Activated T-cell treated with anti-CD3 and anti-CD28 coated beads for 4 hours (primary cell): ENCODE measurements at places on chromosomes 4 and X.

- DNase-seq: no peak
These were observed 9.2 kb upstream of the RNF150 start for GRCh38 chr4:141142423-141142822.

- DNase-seq: no peak
These were observed 204.8 kb upstream of the CT83 start for GRCh38 chrX:116667346-116668134.

DNA sequence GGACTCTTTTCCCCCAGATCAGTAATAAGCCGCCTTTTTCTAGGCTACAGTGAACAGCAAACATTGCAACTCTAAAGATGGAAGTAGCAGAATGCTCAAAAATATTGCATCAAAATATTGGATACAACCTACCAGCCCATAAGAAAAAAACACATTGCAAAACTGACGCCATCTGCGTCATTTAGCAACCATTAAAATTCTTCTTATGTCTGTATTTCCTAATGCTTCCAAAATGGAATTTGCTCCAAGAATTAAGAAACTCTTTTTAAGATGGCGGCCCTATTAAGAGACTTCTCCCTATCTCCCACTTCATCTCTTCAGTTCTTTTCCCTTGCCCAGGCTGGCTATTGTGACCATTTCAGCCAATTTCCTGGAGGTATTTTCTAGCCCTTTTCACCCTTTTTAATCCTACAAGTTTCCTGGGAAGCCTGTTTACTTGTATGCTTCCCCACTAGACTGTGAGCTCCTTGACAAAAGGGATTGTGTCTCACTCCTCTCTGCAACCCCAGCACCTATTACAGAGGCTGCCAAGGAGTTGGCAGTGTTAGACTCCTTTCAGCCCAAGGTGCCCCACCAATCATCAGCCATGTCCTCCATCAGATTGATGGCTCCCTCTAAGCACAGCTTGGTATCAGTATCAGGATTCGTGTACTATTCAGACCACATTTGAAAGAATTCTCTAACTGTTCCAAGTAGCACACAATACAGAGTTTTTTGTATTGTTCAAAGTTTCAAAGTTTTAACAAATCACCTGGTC lies 4.4 kb downstream of the GPC3 start:
- no peak for DNase-seq

GRCh38 chr4:11439836-11440235 lies 11.1 kb upstream of the HS3ST1 start:
- DNase-seq: no peak

DNA sequence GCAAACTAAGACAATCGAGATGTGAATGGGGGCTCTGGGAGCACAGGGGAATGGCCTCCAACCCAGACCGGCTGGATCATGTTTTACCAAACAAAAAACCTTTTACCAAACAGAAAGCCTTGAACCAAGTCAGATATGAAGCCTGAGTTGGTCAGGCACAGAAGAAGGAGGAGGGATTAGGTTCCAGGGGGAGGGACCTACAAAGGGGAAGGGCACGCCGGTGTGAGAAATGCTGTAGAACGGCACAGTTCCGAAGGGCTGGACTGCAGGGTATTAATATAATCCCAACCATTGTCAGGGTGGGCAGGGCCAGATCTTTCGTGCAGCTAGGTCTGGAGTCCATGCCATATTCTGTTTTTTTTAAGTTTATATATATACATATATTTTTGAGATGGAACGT lies 52.9 kb upstream of the NYX start:
- DNase-seq: no peak
